ENCODE measurements at places on chromosomes 7 and 10.

- no peak for DNase-seq
These were observed 140.8 kb downstream of the SFMBT2 start for GRCh38 chr10:7269988-7270387.

GRCh38 chr7:159114096-159114495, 30.6 kb downstream of the VIPR2 start:
- no peak for DNase-seq

GRCh38 chr7:81514546-81514945, 255.3 kb downstream of the HGF start:
- DNase-seq: no peak

GRCh38 chr7:30706908-30707307, 24.7 kb upstream of the CRHR2 start:
- DNase-seq: no peak

GRCh38 chr10:49837051-49837478, 74.9 kb upstream of the OGDHL start:
- DNase-seq: no peak

- no peak for DNase-seq
These were observed 27.5 kb upstream of the BTBD16 start for GRCh38 chr10:122243550-122243949.

DNA sequence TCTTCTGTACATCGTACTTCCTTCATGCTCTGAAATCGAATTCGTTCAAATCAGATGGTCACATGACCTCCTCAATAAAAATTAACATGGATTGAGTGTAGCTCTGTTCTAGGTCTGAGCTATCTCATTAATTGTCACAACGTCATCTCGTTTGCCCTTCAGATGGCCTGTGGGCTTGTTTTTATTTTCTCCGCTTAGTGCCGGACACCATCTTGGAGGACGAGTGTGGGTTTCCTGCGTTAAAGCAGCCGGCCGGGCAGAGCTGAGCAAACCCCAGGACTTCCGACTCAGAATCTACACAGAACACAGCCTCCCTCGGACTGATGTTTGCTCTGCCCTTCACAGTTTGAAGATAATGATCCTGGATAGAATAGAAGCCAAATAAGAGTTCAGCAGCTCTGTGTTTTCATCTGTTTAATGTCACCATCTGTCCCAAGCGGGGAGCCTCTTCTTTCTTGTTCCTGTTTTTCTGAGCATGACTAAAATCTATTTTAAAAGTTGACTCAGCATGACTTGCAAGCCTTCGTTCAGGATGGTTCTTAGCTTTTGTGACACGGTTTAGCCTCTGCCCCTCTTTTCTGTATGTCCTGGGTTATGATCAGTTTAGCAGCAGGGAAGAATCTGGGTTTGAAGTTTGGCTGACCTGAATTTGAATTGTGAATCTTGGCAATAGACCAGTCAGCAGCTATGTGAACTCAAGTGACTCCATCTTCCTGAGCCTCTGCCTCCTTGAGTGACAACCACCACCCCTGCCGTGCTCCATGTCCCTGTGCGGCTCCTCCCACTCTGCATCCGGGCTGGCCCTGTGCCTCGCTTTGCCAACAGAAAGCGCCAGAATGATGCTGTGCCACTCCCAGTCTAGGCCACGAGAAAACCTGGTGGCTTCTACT, 30.6 kb upstream of the GALNTL5 start:
- DNase-seq: no peak

- no peak for DNase-seq
These were observed 10.4 kb downstream of the CPA2 start for GRCh38 chr7:130276796-130277762.
